Stimulated activated CD8-positive, alpha-beta memory T cell treated with anti-CD3 and anti-CD28 coated beads, Interleukin-12 subunit alpha, Interleukin-12 subunit beta, amount 100 ng/mL, for 4 hours (primary cell): ENCODE measurements at places on chromosomes 16 and 17.

DNA sequence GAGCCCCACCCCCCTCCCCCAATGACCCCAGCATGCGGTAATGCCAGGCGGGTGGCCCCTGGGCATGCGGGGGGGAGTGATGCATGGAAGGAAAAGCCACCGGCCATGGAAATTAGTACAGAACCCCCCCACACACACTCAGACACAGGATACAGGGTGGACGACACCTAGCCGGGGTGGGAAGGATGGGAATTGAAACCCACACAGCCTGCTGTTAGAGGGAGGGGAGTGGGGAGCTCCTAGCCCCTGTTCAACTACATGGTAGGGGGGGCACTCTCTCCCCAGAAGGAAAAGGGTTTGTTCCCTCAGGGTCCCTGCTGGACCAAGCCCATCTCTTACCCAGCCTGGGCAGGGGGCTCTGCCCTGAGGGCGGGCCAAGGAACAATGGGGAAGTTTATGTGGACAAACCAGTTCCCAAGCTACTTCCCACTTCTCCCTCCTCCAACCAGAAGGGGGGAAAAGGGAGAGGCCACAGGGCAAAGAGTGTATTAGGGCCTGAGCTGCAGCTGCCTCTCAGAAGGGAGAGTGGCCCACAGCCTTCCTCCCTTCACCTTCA lies 5.2 kb downstream of the TMUB2 start:
- no peak for DNase-seq

DNA sequence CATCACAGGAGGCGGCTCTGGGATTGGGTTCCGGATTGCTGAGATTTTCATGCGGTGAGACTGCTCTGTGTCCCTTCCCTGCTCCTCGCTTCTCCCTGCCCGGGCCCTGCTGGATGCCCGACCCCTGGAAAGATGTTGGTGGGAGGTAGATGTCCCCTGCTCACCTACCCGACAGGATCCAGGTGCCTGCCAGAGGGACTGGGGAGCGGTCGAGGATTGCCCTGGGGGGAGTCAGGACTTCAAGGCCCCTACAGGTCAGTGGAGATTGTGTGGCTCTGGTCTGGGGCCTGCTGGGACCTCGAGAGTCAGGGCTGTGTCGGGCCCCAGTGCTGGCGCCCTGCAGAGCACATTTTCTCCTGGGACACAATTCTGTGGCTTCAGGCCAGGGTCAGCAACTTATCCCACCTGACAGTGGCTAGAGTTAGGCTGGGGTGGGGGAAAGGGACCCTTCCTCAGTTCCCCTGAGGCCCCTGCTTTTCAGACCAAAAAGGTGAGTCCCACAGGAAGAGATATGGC lies 3.3 kb downstream of the DECR2 start:
- no peak for DNase-seq

- DNase-seq = no peak
Measured at GRCh38 chr16:57411362-57411976, 6.9 kb downstream of the CCL17 start.

DNA sequence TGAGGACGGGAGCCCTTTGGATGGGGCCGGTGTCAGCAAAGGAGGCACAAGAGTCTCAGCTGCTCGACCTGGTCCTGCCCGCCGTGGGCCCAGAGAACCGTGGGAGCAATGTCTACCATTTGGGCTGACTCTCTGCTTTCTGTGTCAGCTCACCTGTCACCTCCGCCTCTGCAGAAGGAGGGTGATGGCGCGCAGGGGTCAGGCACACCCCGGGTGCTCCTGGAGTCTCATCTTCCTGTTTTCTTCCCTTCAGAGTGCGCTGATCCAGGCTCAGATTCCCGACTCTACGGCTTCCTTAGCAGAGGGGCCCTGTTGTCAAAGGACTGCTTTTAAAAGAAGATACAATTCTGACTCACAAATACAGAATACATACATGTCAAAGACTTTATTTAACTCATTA lies 167.1 kb downstream of the BANP start:
- no peak for DNase-seq

DNA sequence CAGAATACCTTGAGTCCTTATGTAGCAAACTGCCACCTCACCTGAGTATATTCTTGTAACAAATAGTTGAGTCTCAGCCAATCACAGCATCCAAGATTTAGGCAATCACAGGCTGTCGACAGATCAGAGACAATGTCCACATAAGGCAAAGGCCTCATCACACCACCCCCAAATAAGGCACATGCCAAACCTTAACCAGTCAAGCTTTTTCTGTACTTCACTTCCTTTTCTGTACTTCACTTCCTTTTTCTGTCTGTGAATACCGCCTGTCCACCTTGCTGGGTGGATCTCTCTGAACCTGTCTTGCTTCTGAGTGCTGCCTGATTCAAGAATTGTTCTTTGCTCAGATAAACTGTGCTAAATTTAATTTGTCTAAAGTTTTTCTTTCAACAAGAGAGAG lies 210.4 kb upstream of the N4BP1 start:
- DNase-seq = no peak

DNA sequence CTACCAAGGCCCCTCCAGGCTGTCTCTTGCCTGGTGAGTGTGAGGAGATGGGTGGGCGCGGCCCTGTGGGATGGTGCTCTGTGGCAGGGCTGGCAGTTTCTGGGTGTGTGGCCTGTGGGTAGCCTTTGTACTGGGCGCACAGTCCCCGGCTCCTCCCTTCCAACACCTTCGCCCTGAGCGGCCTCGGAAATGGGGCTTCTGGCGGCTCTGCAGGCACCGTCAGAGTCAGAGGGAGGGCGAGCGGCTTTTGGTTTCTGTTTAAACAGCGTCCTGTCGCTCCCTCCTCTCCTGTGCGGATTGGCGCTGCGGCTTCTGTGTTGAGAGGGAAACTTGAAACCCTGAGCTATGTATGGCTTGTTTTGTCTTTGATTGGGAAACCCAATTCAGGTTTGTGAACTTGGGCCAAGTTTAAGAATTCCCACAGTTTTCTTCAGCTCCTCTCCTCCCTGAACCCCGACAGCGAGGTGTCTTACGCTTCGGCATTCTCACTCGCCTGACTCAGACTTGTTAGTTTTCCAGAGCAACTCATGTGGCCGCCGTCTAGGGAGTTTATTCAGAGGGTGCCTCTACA lies 8.3 kb upstream of the ZNF750 start:
- peak; percentile 27 for DNase-seq

DNA sequence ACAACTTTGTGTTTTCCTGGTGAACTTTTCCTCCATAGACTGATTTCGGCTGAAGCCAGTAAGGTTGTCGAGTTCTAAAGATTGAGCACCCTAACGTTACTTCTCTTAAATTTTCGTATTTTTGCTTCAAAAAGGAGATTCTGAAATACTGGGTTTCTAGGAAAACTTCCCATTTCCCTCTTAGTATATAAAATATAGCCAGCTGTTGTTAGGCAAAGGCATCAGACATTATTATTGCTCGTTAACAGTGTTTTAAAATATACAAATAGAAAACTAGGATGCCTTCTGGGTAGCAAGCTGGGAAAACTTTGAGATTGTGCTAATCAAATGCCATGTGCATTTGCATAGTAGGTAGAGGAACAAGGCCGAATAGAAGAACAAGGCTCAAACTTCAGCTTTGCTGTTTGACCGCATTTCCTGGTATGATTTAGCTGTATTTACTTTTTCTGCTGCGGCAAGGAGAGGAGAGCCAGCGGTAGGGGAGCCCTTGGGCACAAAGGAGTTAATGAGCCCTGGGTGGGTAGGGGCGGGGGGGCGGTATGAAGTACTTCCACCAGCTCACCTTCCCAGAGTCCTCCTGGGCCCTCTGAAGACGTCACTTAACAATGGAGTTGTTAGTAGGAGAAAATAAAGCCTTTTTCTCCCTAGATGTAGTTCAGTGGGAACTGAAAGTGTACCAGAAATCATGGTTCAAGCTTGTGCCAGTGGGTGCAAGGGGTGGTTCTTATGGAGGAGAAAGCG lies 151.9 kb downstream of the MSI2 start:
- DNase-seq = no peak

DNA sequence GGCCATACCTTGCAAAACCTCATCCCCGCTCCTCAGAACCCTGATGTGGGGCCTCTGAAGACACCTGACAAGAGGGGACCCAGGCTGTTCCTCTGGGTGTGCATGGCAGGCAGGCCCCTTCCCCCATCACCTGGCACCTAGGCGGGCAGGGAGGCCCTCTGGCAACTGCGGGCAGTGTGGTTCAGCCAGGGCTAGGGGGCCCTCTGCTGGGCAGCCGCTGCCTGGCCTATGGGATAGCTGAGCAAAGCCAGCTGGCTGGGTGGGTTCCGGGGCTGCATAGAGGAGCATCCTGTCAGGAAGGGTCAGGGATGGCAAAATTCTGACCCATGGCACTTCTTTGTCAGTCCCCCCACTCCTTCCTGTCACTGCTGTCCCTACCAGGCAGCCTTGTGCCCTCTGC lies 228.7 kb upstream of the ASIC2 start:
- no peak for DNase-seq

DNA sequence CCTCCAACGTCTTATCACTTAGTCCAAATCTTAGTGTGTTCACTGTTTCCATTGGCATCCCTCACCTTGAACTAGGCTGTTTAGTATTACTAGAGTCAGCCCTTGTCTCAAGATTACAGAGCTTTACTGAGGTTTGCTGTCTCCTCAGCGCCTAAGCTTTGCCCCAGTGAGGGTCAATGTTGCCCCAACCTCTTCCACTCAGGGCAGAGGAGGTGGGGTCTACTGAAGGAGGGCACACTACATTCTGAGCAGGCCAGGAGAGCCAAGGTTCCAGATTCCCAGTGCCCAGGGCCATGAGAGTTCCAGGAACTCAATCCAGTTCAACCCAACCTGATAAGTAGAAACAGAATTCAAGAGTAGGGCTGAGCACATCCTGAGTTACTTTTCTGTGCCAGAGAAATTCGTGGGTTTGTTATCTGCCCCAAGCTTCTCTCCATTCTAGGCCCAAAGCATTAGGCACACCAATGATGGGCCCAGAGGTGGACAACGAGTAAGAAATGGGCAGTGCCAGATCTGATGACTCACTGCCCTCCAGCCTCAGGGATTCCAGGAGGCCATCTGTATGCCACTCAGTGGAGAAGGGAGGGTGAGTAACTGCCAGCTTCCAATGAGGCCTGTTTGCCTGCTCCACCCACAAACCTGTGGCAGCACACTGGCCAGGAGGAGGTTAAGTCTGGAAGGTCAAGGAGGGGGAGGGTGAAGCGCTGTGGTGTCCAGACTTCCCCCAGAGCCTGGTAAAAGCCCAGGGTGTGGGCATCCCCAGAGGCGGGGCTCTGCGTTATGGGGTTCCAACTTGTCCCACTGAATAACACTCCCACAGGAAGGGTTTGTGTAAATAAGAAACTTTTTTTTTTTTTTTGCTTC lies 8.2 kb downstream of the TUBG2 start:
- DNase-seq = no peak

DNA sequence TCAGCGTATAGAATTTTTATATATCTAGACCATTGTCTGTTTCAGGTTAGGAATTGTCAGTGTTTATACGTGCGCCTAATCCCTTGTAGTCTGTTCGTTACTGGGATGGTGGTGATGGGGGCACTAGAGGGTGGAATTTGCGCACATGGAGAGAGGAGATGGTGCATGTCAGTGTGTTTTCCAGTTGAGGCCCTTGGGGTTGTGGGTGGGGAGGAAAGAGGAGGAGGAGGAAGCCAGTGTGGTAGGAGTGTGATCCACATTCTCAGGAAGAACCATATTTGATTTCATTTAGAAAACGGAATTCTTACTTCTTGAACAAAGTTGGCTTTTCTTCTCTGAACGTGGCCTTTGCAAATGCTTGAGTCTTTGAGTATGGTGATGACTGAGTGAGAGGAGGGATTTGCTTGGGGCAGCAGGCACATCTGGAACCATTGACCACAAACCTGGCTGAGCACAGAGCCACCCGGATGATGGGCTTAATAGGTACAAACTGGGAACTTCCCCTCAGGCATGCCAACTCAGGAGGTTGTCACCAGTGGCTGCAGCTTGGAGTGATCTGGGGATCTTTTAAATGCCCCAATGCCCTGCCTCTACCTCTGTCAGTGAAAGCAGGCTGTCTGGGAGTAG lies 98.9 kb downstream of the PRKCB start:
- DNase-seq = no peak

- no peak for DNase-seq
Measured at GRCh38 chr17:59490216-59490615, 75.2 kb upstream of the DHX40 start.

DNA sequence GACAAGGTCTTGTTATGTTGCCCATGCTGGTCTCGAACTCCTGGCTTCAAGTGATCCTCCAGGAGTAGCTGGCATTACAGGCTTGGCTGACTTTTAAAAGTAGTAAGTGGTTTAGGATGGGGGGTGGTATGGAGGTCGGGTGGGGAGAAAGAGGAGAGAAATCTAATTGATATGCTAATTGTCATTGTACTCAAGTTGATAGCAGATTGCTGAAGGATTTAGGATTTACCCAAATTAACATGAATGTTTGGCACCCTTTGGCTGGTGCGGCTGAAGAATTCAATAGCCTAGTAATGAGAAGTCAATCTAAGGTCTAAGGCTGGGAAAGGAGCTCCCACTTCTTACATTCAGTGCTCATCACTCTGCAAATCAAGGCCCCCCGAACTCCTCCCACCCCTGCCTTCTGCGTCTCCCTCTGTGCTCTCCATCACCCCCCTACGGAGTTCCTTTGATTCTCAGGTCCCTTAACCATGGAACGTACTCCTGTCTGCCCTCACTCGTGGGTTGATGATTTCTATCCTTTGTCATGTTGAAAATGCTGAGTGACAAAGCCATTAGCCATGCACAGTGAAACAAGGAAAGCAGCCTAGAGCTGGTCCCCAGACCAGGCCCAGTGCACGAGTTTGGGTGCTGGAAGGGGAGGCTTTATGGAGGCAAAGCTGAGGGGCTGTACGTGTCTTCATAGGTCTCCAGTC lies 17.3 kb downstream of the CDH13 start:
- no peak for DNase-seq

GRCh38 chr16:59368586-59368985 lies 634.5 kb upstream of the GOT2 start:
- DNase-seq = no peak

GRCh38 chr17:40490289-40490853 lies 11.1 kb downstream of the TNS4 start:
- DNase-seq = no peak

GRCh38 chr17:15649861-15650421 lies 30.4 kb upstream of the FBXW10B start:
- no peak for DNase-seq

DNA sequence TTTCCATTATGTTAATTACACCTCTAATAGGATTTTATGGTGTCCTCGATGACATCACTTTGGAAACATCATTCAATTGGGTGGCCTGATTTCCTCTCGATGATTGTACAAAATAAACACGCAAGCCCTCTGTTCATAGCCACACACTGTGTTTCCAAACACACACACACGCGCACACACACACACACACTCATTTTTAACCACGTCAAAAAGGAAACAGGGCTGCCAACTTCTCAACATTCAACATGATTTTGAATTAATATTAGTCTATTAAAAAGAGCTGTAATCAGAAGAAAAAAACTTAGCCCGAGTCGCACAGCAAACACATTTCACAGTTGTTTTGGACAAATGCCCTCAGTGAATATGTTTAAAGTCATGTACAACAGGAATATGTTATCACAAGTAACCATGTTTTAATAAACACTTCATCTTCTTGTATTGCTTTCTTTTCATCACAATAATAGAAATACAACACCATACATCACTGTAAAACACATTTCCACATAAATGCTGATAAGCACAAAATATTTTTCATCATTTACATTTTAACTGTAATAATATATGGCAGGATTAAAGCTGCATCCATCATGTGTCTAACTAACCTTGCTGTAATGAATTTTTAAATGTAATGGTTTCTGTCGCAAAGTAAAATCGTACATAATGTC lies 219.1 kb upstream of the IRX3 start:
- no peak for DNase-seq

GRCh38 chr17:48202959-48203358 lies 95.4 kb downstream of the SNX11 start:
- DNase-seq = no peak

GRCh38 chr16:49439050-49439449 lies 65.4 kb downstream of the C16orf78 start:
- no peak for DNase-seq
